ENCODE measurements at places on chromosomes 5 and 9.

- DNase-seq: no peak
Measured at GRCh38 chr5:120564013-120564412, 99.9 kb downstream of the PRR16 start.

DNA sequence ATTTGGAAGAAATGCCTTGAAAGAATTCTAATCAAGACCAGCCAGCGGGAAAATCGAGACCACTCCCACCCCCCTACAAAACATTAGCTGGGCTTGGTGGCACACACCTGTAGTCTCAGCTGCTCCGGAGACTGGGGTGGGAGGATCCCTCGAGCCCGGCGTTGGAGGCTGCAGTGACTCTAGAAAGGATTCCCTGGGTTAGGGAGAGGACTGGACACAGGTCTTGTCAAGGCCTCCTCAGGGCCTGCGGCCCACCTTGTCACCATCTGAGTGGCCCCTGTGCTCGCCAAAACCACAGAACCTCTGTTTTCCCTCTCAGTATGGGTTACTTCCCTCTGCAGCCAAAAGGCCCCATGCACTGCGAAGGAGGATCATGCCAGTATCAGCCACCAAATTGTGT, 16.5 kb upstream of the GOLM1 start:
- no peak for DNase-seq

GRCh38 chr5:148352696-148353095, 17.3 kb downstream of the SPINK9 start:
- DNase-seq: no peak

- no peak for DNase-seq
Measured at GRCh38 chr5:135810188-135810943, 24.1 kb upstream of the SLC25A48 start.

DNA sequence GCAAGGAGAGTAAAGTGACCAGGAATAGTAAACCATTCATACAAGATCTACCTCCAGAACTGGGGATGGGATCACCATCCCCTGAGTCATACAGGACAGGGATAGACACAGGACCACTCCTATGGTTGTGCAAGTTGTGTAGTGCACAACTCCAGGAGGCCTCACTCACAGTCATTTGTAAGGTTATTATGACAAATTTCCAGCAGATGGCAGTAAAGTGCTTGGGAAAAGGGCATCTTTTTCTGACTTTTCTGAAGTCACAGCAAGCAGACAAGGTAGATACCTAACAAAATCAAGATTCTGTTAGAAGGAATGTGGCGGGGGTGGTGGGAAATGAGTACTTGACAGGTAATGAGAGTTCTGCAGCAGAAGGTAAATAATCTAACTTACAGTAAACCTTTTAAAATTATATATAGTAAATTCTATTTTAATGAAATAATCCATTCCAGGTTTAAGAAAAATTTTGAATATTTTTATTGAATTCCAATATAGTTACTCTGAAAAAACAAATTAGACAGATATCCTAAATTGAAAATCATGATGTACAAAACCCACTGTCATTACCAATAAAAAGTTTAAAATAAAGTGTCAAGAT, 16.7 kb upstream of the KIF27 start:
- DNase-seq: peak; percentile 15

DNA sequence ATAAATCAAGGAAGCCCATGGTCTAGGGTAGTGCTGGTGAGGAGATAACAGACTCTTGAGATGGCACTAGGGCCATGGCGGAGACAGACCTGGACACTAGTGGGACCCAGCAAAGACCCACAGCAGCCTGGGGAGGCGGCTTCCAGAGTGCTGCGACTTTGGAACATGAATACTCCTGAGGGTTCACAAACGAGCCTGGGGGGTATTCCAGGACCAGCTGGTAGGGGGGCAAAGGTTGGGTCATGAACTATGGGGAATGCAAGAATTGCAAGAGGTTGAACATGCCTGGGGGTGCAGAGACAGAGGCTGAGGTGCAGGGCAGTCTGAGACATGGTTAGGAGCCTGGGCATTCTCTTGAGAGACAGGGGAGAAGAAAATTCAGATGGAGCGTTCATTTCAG, 43.8 kb upstream of the SPTLC1 start:
- DNase-seq: no peak

DNA sequence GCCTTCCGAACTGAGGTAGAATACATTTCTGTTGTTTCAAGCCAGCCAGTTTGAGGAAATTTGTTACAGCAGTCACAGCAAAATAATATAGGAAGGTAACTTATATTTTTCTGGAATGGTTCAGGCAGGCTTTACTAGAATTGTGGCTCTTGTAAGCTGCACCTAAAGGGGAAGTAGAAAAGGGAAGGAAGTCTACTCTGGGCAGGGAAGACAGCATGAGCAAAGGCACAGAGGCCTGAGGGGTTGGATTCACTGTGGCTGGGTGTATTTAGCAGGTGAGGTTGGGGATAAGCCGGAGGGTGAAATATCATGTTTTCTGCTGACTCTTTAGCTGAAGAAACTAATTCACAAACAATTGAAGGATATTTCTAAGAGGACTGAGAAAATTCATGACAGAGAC, 183.5 kb downstream of the GAS1 start:
- no peak for DNase-seq

DNA sequence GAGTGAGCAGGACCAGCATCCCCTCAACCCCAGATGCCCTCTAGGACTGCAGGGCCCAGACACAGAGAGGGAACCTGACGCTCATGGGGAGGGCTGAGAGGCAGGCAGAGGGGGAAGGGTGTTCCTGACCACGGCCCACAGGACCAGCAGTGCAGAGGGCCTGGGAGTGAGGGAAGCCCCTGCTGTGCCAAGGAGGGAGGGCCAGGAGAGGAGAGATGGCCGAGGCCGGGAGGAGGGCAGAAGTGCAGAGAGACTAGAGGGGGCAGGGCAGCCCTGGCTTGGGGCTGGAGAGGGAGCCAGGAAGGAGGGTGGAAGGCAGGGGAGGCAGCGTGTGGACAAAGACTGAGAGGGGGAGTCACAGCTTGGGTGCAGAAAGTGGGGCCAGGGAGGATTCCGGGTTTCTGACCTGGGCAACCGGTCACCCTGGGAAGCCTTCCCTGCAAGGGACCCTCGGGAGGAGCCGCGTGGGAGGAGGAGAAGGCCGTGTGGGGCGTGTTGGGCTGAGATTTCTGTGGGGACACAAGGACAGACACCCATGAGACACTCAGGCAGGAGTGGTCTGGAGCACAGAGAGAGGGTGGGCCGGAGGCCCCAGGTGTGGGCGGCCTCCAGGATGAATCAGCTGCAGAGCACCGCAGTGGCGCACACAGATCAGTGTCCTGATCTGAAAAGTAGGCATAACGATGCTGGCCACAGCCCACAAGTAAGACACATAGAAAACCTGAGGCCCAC, 117.5 kb downstream of the ADAMTS2 start:
- no peak for DNase-seq

GRCh38 chr5:14397717-14398116, 183.9 kb upstream of the OTULINL start:
- DNase-seq: no peak

- DNase-seq: no peak
Measured at GRCh38 chr5:135248801-135249231, 150.2 kb downstream of the MACROH2A1 start.

- no peak for DNase-seq
Measured at GRCh38 chr9:107175041-107175440, 108.0 kb upstream of the RAD23B start.

GRCh38 chr5:175696139-175696854, 38.4 kb downstream of the HRH2 start:
- DNase-seq: peak; percentile 64

DNA sequence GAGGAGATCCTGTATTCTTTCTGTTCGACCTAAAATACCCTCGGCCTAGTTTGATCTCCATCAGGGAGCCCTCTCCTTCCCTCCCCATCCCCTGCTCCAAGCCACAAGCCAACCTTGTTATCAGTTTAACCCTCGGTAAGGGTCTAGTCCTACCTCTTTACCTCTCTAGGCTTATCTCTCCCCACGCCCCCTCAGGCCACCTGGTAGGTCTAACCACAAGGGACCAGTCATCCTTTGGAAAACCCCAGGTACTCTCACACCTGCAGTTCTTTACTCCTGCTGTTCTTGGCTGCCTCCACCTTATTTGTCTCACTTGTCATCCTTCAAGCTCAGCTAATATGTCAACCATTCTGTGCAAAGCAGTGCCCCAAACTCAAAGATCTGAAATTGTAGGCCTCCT, 78.7 kb downstream of the RAD23B start:
- DNase-seq: no peak

- no peak for DNase-seq
Measured at GRCh38 chr5:1325191-1325741, 19.6 kb downstream of the CLPTM1L start.

- no peak for DNase-seq
Measured at GRCh38 chr5:313806-314376, 7.6 kb upstream of the AHRR start.

- DNase-seq: no peak
Measured at GRCh38 chr9:70217029-70217428, 41.7 kb upstream of the SMC5 start.

GRCh38 chr9:14301583-14302021, 12.3 kb downstream of the NFIB start:
- DNase-seq: no peak

GRCh38 chr9:79644601-79645000, 72.8 kb downstream of the TLE4 start:
- no peak for DNase-seq

DNA sequence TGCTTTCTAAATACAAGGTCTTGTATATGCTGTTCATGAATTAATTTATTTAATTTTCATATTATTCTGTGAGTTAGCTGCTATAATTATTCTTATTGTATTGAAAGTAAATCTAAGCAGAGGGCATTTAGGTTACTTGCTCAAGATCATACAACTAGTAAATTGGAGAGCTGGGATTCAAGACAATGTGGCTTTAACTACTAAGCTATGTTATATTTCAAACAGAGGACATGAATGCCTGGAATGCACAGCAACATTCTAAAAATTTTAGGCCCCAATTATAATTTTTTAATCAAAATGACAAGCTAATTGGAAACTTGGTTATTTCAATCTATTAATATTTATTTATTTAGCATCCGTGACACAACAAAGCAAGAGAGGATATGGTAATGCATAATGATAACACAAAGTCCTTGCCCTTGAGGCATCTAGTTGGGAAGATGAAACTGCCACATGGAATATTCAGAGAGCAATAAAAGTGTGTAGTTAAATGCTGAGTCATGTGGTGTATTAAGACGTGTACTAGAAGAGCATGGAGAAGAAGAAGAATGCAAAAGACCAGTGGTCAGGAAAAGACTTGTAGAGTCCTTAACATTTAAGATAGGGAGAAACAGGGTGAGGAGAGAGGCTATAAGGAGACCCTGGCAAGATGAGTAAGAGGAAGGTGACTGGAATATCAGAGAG, 24.4 kb downstream of the CTXN3 start:
- DNase-seq: no peak

DNA sequence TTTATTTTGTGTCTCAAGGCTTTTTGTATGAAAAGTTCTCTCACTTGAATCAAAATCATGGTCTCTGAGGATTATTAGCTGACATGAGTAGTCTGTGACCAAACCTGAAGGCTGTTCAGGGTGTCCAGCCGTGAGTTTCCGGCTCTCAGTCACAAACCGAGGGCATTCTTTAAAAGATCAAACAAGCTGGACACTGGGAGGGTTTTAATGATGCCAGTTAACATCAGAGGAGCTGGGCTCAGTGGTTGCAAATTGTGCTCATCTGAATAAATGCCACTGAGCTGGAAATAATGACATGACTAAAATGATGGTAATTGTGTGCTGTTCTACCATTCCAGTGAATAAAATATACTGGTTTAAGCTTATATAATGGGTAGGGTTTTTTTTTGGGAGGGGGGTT, 153.1 kb downstream of the FOCAD start:
- no peak for DNase-seq

DNA sequence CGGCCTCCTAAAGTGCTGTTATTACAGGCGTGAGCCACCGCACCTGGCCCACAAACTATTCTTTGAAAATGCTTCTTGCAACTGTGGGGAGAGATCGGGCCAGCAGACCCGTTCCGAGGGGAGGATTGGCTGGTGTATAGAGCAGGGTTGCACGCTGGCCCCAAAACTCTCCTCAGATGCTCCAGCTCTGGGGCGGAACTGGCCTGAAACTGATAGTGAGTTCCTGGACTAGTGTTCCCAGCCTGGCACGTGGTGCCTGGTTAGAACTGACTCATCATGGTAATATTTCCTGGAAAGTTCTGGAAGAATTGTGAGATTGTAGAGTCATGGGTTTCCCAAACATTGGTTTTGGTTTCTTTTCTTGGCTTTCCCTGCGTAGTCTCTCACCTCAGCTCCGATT, 120.5 kb downstream of the FBXL7 start:
- no peak for DNase-seq

DNA sequence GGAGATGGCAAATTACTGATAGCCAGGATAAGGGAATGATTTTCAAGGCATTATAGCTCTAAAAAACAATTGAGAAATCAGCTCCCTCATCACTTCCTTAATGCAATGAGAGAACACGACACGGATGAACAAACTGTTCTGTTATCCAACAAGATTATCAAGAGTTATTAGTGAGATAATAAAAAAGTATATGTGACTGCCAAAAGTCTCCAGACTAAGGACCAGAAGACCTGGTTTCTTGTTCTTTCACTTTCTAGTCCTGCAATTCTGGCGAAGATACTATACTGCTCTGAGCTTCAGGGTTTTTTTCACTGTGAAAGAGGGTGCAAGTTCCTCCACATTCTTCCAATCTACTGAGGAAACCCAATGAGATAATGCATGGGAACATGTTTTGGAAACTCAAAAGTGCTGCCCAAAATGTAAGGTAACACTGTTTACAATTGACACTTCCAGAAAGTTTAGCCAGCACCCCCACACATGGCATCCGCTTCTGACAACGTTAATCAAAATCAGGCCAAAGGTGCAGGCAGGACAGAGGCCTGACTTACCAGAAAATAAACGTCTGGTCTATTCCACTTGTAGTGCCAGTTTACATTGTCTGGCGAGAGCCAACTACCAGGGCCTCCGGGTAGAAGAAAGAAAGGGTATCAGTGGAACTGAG, 254.2 kb downstream of the DOCK8 start:
- no peak for DNase-seq

- no peak for DNase-seq
Measured at GRCh38 chr9:2567922-2568321, 53.7 kb upstream of the VLDLR start.

GRCh38 chr9:98211260-98211659, 18.8 kb upstream of the CORO2A start:
- no peak for DNase-seq

DNA sequence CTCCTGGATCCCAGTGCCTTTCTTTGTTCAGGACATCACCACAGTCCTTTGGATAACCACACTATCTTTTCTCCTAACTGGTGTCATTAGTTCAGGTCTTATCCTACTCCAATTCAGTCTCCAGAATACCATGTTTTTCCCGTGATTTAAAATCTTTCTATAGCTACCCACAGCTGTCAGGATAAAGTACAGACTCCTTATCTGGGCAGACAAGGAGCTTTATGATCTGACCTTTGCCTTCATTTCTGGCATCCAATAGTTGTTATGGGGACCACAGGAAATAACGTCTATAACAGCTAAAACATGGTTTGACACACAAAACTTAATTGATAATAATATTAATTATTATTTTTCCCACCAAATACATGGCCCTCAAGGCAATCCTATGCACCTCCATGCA, 125.6 kb downstream of the ARL15 start:
- no peak for DNase-seq

DNA sequence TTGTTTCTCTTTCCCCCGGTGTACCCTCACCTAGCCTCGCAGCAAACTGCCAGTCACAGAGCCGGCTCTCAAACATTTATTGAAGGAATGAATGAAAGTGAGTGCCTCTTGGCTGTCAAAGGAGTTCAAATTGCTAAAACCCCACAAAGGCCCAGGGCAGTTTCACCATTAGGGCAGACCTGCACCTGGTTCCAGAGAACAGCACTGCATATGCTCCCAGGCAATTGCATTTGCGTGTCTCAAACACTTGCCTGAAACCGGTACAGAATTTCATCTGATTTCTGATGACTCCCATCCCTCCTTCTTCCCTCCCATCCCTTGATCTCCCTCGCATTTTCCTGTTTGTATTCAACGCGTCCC, 165.6 kb upstream of the ZNF462 start:
- DNase-seq: no peak
